ENCODE measurements at places on chromosomes 12 and 14.

GRCh38 chr14:95796788-95797187 lies 79.8 kb upstream of the TUNAR start:
- H3K4me3 ChIP-seq, result no peak overlapping the region
- H3K4me1 ChIP-seq, result no peaks in the 10 kb centered on the region
- DNase-seq, result no peak
- H3K36me3 ChIP-seq, result no peaks in the 10 kb centered on the region
- peaks cover 5% of the 10 kb centered on the region for H3K27me3 ChIP-seq

DNA sequence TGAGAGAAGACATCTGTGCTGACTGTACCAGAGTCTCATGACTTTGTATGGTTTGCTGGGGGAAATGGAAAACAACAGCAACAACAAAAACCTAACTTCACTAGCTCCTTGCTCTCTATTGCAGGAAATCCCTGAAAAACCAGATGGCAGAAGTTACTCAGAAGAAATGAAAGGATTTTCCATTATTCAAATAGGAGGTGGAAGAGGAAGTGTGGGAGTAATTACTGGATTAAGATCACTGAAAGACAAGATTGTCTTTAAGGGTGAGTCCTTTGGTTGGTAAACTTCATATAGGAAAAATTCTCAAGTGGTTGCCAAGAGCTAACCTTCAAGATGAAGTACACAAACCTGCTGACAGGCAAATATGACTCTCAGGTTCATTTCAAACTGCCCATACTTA lies 391.9 kb upstream of the ATP2B1 start:
- no peaks in the 10 kb centered on the region for H3K4me1 ChIP-seq
- H3K4me3 ChIP-seq, result no peak overlapping the region
- H3K36me3 ChIP-seq, result no peaks in the 10 kb centered on the region
- no peak for DNase-seq
- H3K27ac ChIP-seq, result no peak overlapping the region
- no peaks in the 10 kb centered on the region for H3K27me3 ChIP-seq

- H3K36me3 ChIP-seq, result no peaks in the 10 kb centered on the region
- no peak overlapping the region for H3K27ac ChIP-seq
- no peaks in the 10 kb centered on the region for H3K4me1 ChIP-seq
- DNase-seq, result no peak
Observed at GRCh38 chr12:2247596-2247995, 194.8 kb downstream of the CACNA1C start.

- DNase-seq, result no peak
- H3K27me3 ChIP-seq, result no peaks in the 10 kb centered on the region
- no peaks in the 10 kb centered on the region for H3K4me1 ChIP-seq
- H3K36me3 ChIP-seq, result no peaks in the 10 kb centered on the region
- no peak overlapping the region for H3K27ac ChIP-seq
Observed at GRCh38 chr14:73814153-73814552, 37.5 kb upstream of the PTGR2 start.

DNA sequence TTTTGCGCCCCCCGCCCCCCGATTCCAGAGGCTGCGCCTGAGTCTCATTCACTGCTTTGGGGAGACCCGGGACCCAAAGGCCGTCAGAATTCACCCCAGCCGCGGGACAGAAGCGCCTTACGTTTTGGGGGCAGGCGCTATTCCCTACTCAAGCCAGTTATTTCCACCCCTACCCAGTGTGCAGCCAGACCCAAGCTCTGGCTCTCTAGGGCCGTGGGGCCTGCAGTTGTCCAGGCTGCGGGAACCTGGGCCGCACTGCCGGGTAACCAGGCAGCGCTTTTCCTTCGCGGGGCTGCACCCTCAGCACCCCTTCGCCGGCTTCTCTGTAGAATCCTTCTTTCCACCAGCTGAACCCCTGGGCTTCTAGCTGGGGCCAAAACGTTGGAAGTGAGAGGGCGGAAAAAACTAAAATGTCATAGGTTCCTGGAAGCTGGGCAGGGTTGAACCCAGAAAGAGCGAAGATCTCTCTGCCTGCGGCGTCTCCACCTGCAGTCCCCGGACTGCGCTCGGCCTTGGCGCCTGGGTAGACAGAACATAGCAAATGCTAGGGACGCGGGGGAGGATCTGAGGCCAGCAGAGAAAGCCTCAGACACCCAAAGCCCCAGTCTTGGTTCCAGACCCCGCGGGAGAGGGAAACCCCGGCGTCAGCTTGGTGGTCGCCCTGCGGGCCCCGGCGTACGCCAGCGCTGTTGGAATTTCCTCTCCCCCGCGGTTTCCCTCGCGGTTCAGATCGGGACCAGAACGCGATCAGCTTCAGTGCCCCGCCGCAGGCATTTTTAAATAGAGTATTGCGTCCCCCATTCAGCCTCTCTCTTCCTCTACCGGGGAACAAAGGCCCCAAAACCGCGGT lies 18.3 kb downstream of the TBX3 start:
- peaks cover 10% of the 10 kb centered on the region for H3K4me1 ChIP-seq
- H3K4me3 ChIP-seq, result no peak overlapping the region
- no peaks in the 10 kb centered on the region for H3K36me3 ChIP-seq
- no peak overlapping the region for H3K27ac ChIP-seq
- H3K27me3 ChIP-seq, result peaks cover 93% of the 10 kb centered on the region

GRCh38 chr12:26711569-26711968 lies 121.4 kb downstream of the ITPR2 start:
- H3K27ac ChIP-seq, result no peak overlapping the region
- no peak overlapping the region for H3K4me3 ChIP-seq
- no peaks in the 10 kb centered on the region for H3K4me1 ChIP-seq
- H3K27me3 ChIP-seq, result no peaks in the 10 kb centered on the region
- DNase-seq, result no peak

GRCh38 chr14:92960706-92961566 lies 38.0 kb downstream of the CHGA start:
- no peaks in the 10 kb centered on the region for H3K27me3 ChIP-seq
- DNase-seq, result no peak
- H3K27ac ChIP-seq, result no peak overlapping the region
- peaks cover 18% of the 10 kb centered on the region for H3K4me1 ChIP-seq
- peaks cover 67% of the 10 kb centered on the region for H3K36me3 ChIP-seq

DNA sequence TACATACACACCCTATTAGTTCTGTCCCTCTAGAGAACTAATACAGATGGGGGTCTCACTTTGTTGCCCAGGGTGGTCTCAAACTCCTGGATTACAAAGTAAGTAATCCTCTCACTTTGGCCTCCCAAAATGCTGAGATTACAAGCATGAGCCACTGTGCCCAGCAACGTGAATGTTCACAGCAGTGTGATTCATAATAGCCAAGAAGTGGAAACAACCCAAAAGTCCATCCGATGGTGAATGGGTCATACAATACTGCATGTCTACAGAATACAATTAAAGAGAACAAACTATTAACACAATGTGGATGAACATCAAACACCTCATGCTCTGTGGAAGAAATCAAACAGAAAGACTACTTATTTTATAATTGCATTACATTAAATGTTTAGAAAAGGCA lies 57.3 kb upstream of the SYNE2 start:
- H3K4me1 ChIP-seq, result peaks cover 11% of the 10 kb centered on the region
- H3K27me3 ChIP-seq, result no peaks in the 10 kb centered on the region
- no peaks in the 10 kb centered on the region for H3K36me3 ChIP-seq

- DNase-seq, result no peak
- no peaks in the 10 kb centered on the region for H3K36me3 ChIP-seq
- H3K4me3 ChIP-seq, result no peak overlapping the region
- H3K27ac ChIP-seq, result no peak overlapping the region
- H3K4me1 ChIP-seq, result no peaks in the 10 kb centered on the region
Observed at GRCh38 chr14:67111022-67111421, 78.2 kb upstream of the GARIN2 start.

DNA sequence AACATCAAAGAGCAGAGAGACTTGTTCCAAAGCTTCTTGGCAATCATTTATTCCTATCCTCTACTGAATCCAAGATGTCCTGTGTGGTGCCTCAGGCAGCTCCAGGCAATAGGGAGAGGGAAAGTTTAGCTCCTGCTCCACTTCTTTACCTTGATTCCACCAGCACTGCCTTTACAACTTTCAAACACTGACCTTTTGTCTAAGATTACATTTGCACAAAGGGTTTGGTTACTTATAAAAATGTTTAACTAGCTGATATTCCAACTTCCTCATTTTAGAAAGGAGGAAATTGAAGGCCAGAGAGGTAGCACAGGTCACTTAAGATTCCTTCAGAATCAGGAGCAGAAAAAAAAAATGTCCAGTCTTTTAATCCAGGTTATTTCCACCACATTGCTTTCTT lies 192.7 kb downstream of the BTG1 start:
- H3K36me3 ChIP-seq, result no peaks in the 10 kb centered on the region
- H3K27me3 ChIP-seq, result no peaks in the 10 kb centered on the region
- H3K4me3 ChIP-seq, result no peak overlapping the region
- H3K27ac ChIP-seq, result peak overlapping the region; percentile 50

DNA sequence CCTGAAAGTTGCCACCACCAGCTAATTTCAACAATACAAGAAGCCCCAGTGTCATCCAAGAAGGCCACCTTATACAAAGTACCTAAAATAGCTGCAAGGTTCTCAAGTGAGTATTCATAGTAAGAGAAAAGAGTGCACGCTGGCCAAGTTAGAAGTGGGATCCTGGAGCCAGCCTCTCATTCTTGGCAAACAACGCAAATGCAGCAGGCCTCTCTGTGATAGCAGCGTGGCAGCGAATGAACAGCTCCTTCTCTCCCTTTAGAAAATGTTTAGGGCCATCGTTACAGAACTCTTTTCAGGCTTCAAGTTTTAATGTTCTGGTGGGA lies 78.0 kb upstream of the IFNG-AS1 start:
- H3K4me3 ChIP-seq, result no peak overlapping the region
- no peak overlapping the region for H3K27ac ChIP-seq
- peak; percentile 43 for DNase-seq

- no peaks in the 10 kb centered on the region for H3K36me3 ChIP-seq
- no peak overlapping the region for H3K4me3 ChIP-seq
- H3K4me1 ChIP-seq, result no peaks in the 10 kb centered on the region
- no peak for DNase-seq
- no peaks in the 10 kb centered on the region for H3K27me3 ChIP-seq
Observed at GRCh38 chr12:97805146-97805545, 342.5 kb downstream of the RMST start.

GRCh38 chr14:91406451-91406850 lies 11.2 kb downstream of the CCDC88C start:
- peaks cover 14% of the 10 kb centered on the region for H3K36me3 ChIP-seq
- peaks cover 62% of the 10 kb centered on the region for H3K4me1 ChIP-seq
- no peak overlapping the region for H3K4me3 ChIP-seq
- H3K27me3 ChIP-seq, result no peaks in the 10 kb centered on the region

DNA sequence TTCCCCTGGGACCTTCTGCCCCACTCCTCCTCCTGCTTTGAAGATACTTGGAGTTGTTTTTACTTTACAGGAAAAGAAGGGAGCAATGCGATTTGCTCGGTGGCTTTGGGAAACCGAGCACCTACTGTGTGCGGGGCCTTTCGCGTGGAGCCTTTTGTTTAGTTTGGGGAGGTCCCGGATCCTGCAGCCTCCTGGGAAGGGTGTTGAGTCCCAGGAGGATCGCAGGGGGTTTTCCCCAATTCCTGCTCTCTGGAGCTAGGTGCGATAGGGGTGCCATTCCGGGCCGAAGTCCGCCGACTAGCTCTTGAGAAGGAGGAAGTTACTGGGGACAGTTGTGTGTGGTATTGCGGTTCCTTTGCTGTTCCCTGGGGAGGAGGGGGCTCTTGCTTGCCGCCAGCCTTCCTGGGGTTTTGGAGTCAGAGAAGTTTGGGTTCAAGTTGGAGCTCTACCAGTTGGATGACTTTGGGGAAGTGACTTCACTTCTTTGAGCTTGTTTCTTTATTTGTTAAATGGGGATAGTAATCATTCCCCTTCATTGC lies 1.1 kb downstream of the BRI3BP start:
- no peaks in the 10 kb centered on the region for H3K36me3 ChIP-seq
- no peaks in the 10 kb centered on the region for H3K27me3 ChIP-seq
- H3K27ac ChIP-seq, result peak overlapping the region; percentile 60
- DNase-seq, result peak; percentile 73
- H3K4me3 ChIP-seq, result peak overlapping the region; percentile 98

- DNase-seq, result no peak
- no peak overlapping the region for H3K4me3 ChIP-seq
- H3K27me3 ChIP-seq, result no peaks in the 10 kb centered on the region
- no peaks in the 10 kb centered on the region for H3K36me3 ChIP-seq
- no peak overlapping the region for H3K27ac ChIP-seq
Observed at GRCh38 chr12:118645219-118645618, 268.9 kb downstream of the SUDS3 start.

DNA sequence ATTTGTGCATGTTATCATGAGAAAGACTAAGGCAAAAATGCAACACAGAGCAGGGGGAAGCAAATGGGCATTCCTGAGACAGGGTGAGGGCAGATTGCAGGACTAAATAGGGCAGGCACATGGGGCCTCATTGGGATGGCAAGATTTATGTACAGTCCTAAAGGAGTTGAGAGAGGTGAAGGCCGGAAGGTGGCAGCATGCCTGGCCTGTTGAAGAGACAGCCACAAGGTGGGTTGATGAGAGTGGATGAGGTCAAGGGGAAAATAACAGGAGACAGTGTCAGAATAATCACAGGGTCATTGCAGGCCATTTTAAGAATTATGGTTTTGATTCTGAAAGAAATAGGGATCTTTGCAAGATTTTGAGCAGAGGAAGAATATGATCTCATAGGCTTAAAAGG lies 21.0 kb downstream of the PAH start:
- H3K36me3 ChIP-seq, result no peaks in the 10 kb centered on the region
- DNase-seq, result no peak
- H3K4me1 ChIP-seq, result no peaks in the 10 kb centered on the region
- H3K4me3 ChIP-seq, result no peak overlapping the region
- H3K27ac ChIP-seq, result no peak overlapping the region

GRCh38 chr14:53952533-53952932 lies 4.1 kb downstream of the BMP4 start:
- H3K27ac ChIP-seq, result peak overlapping the region; percentile 85
- H3K27me3 ChIP-seq, result peaks cover 10% of the 10 kb centered on the region
- peaks cover 18% of the 10 kb centered on the region for H3K36me3 ChIP-seq
- no peak for DNase-seq

GRCh38 chr14:22572562-22573058 lies 16.4 kb downstream of the DAD1 start:
- peak overlapping the region; percentile 28 for H3K27ac ChIP-seq
- H3K36me3 ChIP-seq, result peaks cover 9% of the 10 kb centered on the region
- peaks cover 65% of the 10 kb centered on the region for H3K4me1 ChIP-seq
- no peak overlapping the region for H3K4me3 ChIP-seq
- no peaks in the 10 kb centered on the region for H3K27me3 ChIP-seq

- H3K36me3 ChIP-seq, result no peaks in the 10 kb centered on the region
- H3K4me1 ChIP-seq, result no peaks in the 10 kb centered on the region
- H3K27me3 ChIP-seq, result no peaks in the 10 kb centered on the region
- H3K4me3 ChIP-seq, result no peak overlapping the region
- no peak overlapping the region for H3K27ac ChIP-seq
Observed at GRCh38 chr14:32545506-32546210, 216.6 kb downstream of the AKAP6 start.

- no peak for DNase-seq
- no peak overlapping the region for H3K27ac ChIP-seq
- H3K27me3 ChIP-seq, result no peaks in the 10 kb centered on the region
- H3K4me3 ChIP-seq, result no peak overlapping the region
- H3K4me1 ChIP-seq, result peaks cover 6% of the 10 kb centered on the region
Observed at GRCh38 chr12:89733579-89734201, 25.1 kb upstream of the ATP2B1 start.

Data from stomach (tissue), 19 donors.